ENCODE measurements at places on chromosomes 7 and 10.

GRCh38 chr10:66832781-66833422 is 92.9 kb upstream of the LRRTM3 start:
- no peak for DNase-seq

- no peak for DNase-seq
These were observed 9.6 kb downstream of the SAMD9L start for GRCh38 chr7:93138576-93138975.

DNA sequence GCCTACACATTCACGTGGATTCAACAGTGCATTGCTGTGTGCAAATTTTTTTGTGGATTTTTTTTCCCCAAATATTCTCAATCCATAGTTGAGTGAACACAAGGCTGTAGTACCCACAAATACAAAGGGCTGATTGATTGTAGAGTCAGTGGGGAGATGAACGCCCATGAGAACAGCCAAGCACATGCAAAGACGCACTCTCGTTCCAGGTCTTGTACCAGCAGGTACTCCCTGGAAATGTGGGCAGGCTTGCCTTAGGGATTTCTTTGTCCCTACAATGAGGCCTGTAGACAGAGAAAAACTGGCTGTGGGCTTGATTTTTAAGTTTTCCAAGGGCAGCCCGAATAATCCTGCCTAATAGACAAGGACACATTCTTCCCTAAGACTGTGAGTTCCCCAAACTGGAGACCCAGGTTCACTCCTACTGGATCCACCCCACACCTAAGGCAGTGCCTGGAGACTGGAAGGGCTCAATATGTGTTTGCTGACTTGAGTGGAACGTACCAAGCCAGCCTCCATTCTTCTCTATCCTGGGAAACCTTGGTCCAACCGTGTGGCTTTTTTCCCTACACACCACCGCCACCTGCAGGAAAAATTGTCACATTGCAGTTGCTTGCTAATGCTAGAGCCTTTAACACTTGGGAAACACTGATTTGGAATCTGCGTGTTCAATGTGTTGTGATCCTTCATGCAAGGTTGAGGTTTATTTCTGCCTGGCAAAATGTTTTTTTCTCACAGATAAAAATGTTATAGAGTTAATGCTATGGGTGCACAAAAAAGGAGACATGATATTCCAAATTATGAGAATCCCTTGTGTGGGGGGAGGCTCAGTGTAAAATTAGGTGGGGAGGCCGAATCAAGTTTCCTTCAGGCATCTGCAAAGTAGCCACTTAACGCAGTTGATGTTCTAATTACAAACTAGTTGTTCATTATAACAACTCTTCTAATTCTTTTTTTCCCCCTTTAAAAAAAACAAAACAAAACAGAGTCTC is 49.3 kb downstream of the PPP1R17 start:
- peak; percentile 29 for DNase-seq

DNA sequence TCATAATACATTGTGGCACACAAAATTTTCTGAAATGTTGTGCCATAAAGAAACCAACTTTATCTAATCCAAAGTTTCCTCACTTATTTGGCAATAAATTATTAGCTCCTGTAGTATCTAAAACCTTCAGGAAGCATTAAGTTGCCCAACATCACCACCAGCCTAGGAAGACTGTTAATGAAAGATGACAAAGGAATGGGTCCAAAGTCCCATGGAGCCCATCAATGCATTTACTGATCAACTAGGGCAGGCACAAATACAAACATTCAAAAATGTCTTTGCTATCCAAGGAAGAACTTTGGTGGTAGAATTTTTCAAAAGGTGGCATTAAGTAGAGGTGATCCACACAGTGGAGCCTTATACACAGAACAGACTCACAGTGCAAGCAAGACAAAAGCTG is 4.5 kb downstream of the GRB10 start:
- no peak for DNase-seq

GRCh38 chr7:130228840-130229502 is 21.3 kb downstream of the SSMEM1 start:
- no peak for DNase-seq

- DNase-seq: no peak
These were observed 237.3 kb downstream of the NSUN6 start for GRCh38 chr10:18414061-18414460.

GRCh38 chr10:28794986-28795385 is 117.7 kb downstream of the BAMBI start:
- DNase-seq: no peak

GRCh38 chr10:47323636-47324296 is 1.5 kb downstream of the GDF2 start:
- DNase-seq: no peak

- no peak for DNase-seq
These were observed 468.5 kb upstream of the MKI67 start for GRCh38 chr10:128594688-128595087.

DNA sequence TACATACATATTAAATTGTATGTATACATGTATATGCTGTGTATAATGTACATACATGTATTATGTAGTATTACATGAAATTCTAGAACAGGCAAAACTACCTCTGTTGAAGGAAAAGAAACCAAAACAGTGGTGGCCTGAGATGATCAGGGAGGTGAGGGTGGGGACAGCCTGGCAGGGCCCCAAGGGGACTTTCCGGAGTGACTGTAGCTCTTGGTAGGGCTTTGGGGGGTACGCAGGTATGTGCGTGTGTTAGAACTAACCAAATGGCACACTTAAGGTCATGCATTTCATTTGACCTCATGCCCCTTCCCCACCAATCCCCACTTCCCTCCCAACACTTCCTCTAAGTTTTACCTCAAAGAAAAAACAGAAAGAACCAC is 31.3 kb downstream of the CTBP2 start:
- DNase-seq: no peak

- no peak for DNase-seq
These were observed 166.3 kb upstream of the GRM3 start for GRCh38 chr7:86477343-86477935.

DNA sequence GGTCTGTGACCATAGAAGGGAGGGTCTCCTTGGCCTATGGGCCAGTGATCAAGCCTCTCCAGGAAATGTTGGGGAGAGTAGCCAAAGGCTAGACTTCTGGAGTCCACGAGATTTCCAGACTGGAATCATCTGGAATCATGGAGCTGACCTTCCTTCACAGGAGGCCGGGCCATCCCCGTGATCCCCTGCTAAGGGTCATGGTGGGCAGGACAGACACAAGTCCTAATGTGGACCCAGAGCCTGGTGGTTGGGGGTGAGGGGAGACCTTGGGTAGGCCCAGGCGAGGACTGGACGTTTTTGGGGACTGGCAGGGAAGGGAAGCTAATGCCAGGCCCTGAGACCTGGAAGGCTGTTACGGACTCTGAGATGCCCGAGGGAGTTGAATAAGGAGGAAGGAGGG is 9.8 kb upstream of the GRID1 start:
- DNase-seq: no peak

DNA sequence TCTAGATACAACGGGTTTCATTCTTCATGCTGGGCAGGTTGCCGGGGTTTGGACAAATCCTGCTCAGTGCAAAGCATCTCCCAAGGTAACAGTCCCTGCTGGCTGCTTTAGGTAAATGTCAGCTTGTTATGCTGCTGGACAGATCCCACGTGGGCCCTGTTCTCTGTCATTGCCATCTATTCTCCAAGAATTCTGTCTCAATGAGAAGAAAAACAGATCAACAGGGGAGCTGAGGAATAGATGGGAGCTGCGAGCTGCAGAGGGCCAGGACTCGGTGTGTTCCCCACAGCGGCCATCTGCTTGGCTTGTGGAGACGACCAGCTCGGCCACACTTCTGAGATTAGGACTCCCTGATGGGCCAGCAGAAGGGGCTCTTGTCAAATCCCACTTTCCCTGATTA is 235.2 kb downstream of the DPP6 start:
- DNase-seq: no peak

DNA sequence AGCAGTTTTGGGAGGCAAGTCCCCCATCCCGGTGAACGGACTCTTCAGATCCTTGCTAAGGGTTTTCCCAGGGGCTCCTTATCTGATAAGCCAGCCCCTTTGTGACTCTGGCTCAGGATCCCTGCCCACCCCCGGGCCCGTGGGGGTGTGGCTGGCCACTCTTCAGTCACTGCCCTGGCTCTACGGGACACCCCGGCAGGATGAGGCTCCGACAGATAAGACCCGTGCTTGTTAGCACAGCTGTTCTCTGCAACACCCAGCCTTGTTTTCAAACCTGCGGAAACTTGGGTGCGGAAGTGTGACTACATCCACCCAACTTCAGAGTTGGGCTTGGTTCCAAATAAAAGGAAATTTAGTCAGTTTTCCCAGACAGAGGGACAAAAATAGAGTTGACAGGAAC is 66.7 kb upstream of the PODXL start:
- peak; percentile 62 for DNase-seq

All from NCI-H146 (cell line).